RWPE1 (cell line): ENCODE measurements at places on chromosomes 16 and 17.

GRCh38 chr17:45895304-45895968, 1.1 kb downstream of the MAPT start:
- no peak for DNase-seq

DNA sequence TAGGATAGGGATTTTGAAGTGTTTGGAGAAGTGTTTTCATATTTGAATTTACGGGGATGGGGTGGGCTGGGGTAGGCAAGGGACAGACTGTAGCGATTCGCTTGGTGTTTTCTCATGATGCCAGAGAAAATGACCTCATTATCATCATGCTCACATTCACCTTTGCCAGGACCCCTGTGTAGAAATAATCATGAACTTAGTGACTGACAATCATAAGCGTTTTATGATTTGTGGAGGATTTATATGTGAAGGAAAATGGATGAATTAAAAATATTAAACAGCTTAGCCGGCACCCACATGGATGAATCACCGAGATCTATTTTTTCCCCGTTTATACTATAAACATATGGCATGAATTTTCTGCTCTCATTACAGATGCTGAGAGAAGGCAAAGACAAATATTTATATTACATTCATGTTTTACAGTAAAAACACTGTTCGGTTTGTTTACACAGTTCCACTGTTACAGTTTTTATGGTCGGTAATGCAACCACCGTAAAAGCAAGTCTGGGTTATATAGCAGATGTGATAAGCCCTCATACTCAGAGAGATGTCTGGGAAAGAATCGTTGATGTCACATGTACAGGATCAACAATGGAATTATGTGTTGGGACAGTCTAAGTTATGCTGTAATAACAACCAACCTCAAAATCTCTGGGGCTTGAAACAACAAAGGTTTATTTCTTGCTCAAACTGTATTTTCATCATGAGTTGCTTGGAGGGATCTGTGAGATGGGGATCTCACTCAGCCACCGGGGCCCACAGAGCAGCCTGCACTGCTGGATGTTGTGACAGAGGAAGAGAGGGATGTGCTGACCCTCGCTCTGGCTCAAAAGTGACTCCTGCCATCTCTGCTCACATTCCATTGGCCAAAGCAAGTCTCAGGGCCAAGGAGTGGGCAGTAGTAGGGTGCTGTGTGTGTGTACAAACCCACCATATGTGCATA, 85.1 kb downstream of the WWOX start:
- no peak for DNase-seq

DNA sequence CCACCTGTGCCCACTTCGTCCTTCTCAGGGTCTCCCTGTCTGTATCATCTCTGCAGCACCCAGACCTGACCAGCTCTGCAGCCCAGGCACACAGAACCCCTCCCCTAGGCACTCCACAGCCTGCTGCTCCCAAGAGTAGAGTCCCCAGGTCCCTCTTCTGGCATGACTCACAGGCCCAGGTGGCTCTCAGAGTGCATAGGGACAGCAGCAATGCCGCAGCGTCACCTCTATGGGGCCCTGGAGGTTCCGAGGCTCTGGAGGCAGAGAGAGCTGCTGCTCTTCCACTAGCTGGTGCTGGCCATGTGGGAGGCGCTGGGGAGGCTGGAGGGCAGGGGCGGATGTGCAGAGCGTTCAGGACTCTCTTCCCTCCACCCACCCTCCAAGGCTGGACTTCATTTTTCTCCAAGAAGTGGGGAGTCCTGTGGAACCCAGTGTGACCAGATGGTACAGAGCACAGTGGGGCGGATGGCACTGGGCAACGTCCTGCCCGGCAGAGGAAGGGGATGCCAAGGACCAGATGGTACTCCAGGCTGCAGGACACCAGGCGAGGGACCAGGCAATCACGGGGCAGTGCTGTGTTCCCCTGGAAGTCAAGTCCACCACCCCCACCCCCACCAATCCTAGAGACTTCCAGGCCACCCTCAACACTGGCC, 151.7 kb downstream of the RBFOX3 start:
- no peak for DNase-seq

GRCh38 chr17:42436391-42436790, 13.3 kb upstream of the CAVIN1 start:
- peak; percentile 66 for DNase-seq

GRCh38 chr16:28537964-28538732, 626 bp downstream of the NUPR1 start:
- no peak for DNase-seq

DNA sequence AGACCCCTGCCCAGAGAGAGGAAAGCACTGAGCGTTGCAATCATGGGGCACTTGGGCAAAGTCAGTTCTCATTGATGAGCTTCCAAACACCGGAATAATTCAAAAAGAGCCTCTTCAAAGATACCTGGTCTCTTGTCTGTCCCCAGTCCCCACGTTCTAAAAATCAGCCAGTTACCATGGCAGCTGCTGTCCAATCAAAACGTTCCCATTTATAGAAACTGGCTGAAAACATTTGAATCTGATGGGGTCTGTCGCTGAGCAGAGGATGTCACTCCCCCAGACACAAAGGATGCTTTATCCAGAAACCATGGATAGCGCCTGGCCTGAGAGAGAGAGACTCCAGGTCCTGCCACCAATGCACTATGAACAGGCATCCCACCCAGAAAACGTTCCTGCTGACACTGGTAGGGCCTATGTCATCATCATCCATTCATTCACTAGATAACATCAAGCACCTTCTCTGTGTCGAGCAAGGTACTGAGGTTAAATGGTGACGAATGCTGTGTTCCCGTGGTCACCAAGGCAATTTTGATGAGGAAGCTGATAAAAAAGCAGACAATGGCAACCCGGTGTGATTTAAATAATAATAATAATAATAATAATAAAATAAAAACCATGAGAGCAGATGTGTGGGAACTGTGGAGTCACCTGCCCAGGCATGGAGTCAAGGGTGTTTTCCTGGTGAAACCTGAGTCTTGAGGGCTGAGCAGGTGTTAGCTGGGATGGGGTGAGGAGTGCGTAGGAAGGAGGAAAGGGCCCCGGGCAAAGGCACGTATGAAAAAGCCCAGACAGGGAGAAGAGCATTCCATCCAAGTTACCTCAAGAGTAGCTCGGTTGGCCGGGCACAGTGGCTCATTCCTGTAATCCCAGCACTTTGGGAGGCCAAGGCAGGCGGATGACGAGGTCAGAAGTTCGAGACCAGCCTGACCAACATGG, 19.0 kb upstream of the CALB2 start:
- DNase-seq, result peak; percentile 74

GRCh38 chr17:82214012-82214628, 1.5 kb upstream of the CCDC57 start:
- no peak for DNase-seq

- no peak for DNase-seq
Measured at GRCh38 chr16:55835581-55835980, 2.7 kb upstream of the CES1 start.

DNA sequence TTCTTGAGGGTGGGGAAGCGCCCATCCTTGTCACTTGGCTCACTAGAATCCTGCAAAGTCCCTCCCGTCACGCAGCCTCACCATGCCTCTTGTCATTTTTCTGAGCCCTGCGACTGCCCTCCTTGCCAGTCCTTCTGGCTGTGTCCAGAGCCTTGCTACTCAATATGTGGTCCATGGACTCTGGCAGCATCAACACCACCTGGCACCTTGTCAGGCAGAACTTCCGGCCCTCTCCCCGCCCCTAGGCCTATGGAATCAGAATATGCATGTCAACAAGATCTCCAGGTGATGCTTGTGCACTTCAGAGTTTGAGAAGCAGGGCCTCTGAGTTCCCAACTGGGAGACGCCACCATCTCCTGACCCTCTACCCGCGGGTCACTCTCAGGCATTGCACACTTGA, 12.1 kb downstream of the PIMREG start:
- no peak for DNase-seq

DNA sequence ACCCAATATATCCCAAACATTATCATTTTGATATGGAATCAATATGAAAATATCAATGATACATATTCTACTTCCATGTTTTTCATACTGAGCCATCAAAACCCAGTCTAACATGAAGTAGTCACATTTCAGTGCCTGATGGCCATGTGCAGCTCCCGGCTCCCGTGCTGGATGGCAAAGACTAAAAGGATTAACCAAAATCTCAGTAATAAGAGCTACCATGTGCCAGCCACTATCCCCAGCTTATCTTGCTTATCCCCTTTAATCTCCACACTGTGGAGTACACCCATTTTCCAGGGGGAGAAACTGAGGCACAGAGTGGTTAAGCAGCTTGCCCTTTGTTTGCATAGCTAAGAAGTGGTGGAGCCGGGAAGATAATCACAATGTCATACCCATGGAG, 9.2 kb downstream of the CD300LG start:
- DNase-seq, result no peak

DNA sequence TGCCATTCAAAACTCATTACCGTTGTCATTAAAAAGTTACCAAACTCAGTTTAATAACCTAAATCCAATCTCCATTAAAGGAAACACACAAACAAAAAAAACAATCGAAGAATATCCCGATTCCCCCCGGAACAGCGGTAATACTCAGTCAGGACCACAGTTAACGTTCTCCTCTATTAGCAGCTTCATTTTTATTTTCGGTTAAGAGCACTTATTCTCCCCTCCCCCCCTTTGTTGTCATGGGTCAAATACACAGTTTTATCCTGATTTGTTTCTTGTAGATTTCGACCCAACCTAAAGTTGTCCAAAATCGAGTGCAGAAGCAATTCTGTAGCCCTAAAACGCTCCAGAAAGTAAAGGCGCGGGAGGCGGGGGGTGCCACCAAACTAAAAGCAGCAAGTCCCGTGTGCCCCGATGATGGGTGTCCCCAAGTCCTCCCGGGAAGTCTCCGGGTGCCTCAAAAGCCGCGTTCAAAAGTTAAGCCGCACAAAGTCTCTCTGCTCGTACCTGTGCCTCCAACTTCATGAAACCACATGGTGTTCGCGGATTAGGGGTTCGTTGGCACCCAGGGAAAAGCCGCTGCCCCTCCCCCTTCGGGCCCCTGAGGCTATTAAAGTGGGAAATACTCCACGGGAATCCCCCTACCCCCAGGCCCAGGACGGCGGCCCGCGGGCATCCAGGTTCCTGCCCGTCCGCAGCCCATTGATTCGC, 996 bp downstream of the SUMO2 start:
- no peak for DNase-seq

DNA sequence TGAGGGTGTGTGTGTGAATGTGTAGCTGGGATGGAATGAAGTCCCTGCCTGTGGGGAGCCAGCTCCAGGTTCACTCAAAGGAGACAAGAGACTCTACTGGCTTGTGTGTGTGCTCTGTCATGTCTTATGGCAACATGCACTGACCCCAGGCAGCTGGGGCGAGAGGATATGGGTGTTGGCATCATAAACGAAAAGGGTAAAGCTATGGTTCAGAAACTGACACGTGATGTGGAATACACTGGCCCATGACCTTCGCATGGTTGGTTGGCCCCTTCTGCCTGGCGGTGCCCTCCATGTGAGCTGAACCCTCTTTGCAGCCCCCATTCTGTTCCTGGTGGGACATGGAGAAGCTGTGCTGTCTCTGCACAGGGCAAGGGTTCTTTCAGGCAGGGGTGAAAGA, 21.9 kb downstream of the ZNF750 start:
- no peak for DNase-seq

- DNase-seq, result no peak
Measured at GRCh38 chr17:71699907-71700306, 420.9 kb upstream of the SOX9 start.

GRCh38 chr17:4966844-4967538, 626 bp downstream of the SPAG7 start:
- DNase-seq, result peak; percentile 99

DNA sequence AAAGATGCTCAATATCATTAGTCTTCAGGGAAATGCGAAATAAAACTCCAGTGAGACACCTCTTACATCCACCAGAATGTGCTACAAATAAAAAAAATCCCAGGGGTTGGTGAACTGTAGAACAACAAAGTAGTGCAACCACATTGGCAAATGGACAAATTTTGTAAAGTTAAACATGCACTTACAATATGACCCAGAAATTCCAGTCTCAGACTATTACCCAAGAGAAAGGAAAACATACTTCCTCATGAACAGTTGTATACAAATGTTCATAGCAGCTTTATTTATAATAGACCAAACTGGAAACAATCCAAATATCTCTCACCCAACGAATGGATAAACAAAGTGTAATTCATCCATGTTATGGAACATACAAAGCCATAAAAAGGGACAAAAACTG, 239.5 kb downstream of the ABCC12 start:
- DNase-seq, result no peak

- no peak for DNase-seq
Measured at GRCh38 chr17:63930951-63931575, 1.1 kb downstream of the CD79B start.

GRCh38 chr16:78953526-78953925, 647.0 kb downstream of the MAF start:
- DNase-seq, result no peak

DNA sequence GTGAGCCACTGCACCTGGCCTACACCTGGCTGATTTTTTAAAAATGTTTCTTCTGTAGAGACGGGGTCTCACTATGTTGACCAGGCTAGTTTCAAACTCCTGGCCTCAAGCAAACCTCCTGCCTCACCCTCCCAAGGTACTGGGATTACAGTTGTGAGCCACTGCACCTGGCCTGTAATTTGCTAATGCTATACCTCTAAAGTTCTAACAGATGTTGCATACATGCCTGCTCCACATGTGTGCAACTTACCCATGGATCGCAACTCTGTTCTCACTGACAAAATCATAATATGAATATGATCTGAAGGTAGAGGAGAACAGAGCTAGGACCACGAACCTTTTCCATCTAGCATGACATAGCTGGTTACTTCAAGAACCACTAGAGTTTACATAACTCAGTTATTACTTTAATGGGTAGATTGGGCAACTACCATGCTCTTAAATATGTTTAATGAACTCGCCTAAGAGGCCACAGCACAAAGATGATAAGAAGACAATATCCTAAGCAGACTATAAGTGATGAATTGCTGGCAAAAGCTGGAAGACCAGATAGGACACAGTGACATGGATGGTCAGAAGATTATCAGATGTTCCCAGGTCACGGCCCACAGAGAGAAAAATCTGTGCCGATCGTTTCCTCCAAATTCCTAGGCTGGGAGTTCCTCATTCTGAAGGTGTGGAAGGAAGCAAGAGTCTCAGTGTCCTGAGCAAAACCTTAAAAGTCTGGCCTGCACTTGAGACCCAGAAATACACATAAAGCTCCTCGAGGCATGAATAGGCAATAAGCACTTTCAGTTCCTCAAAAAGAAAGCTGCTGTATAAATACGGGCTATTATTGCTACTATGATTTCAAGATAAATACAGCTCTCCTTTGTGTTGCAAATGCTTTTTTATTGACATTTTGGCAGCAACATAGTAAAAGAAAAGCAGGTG, 53.6 kb upstream of the ICAM2 start:
- DNase-seq, result no peak
